Kidney (tissue), 22 donors: ENCODE measurements at places on chromosomes 16 and 17.

- no peak for DNase-seq
Measured at GRCh38 chr17:35709874-35710273, 21.6 kb upstream of the RASL10B start.

DNA sequence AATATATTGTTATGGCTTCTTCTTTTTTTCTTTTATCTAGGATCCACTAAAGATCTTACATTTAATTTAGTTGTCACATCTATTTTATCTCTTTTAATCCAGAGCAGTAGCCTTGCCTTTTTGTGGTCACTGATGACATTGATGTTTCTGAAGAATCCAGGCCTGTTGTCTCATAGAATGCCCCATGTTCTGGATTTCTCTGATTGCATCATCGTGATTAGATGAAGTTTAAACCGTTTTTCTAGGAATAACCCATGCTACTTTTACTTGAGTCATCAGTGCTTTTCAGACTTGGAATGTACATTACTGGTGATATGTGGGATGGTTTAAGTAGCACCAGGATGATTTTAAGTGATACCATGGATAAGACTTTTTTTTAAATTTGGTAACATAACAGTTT, 106.4 kb upstream of the CES5A start:
- no peak for DNase-seq

DNA sequence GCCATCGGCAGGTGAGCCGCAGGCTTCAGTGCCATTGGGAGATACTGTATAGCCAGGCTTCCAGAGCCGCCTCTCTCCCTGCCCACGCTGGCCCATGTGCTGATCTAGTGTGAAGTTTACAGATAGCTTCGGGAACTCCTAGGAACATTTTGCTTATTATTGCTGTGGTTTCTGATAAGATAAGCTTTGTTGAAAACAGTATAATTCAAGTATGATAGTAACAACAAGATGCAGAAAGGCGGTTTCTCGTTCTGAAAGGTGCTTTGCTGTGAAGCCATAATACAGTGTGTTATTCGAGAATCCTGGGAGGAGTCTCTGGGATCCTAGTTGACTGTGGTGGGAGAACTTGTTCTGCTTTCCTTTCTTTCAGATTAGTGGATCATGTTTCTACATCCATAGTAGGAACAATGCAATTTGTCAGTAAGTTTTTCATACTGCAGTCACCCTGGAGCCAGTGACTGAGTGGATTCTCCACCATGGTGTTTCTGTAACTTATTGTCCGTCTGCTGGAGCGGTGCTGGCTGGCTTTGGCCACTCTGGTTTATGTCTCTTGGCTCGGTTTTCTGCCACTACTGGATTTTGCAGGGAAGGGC, 31.5 kb downstream of the RAB11FIP3 start:
- peak; percentile 77 for DNase-seq

- DNase-seq: no peak
Measured at GRCh38 chr16:69922200-69922599, 28.9 kb upstream of the CLEC18A start.

- no peak for DNase-seq
Measured at GRCh38 chr16:49833796-49834530, 21.9 kb downstream of the ZNF423 start.

DNA sequence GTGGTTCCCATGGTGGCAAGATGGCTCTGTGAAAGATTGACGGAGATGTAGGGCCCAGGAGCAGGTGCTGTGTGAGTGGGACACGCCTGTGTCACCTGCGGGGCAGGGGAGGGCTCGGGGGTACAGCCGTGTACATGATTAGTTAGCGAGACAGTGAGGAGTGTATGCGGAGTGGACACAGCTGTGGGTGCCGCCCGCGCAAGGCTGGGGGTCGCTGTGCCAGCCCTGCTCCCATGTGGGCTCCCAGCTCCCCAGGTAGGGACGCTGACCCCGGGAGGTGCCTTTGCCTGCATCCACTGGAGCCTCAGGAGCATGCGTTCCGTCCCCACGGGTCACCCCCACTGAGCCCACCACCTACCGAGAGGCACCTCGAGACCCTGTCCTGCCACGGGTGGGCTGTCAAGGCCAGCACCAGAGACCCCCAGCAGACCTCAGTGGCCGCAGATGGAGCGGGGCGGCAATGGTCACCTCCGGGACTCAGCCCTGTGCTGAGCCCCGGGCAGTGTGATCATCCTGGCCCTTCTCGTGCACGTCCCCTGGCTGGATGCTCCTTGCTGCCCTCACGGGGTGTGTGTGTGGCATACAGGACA, 7.4 kb downstream of the CAPN15 start:
- DNase-seq: no peak

DNA sequence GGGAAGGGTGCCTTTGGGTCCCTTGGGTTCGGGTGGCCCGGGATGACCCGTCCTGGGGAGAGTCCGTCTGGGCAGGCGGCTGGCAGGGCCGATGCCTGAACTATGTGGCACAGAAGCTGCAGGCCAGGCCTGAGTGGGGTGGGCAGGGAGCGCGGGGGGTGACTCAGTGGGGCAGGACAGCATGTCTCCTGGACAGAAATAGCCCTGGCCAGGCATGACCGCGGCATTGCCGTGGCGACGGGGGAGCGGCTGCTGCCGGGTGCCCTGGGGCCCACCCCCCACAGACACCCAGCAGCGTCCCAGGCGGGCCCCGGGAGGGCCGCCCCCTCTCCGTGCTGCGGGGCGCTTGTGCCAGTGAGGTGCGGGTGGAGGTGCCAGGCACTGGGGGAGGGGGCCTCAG, 1.8 kb upstream of the C1QTNF8 start:
- no peak for DNase-seq

DNA sequence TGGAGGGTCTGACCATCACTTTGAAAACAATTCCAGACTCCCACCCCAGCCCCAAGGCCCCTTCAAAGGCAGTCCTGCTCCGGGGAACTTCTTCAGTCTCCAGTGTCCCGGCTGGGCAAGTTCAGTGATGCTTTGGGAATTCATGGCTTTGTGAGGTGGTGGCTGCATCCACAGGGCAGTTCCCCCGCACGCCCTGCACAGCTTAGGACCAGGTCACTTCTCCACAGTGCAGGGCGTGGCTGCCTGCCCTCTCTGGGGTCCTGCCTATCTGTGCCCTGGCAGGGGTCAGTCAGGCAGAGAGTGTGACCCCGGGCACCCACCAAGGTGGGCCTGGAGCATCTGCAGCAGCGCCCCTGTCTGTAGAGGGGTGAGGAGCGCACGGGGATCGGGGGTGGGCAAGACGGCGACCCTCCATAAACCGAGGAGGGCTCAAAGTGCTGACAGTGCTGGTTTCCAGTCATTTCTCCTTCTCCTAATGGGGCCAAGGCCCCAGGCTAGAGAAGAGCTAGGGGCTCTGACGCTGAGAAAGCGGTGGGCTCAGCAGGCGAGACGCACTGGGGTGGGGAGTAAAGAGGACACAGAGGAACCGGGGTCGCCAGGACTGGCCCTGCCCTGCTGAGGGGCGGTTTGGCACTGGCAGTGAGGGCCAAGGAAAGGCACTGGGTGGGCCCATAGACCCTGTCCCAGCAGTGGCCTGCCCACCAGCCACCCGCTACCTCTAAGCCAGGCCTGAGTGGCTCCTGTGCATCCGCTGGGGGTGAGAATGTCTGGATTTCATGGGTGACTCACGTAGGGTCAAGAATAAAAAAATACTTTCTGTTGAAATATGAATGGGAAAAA, 4.2 kb upstream of the ARHGAP27 start:
- no peak for DNase-seq

DNA sequence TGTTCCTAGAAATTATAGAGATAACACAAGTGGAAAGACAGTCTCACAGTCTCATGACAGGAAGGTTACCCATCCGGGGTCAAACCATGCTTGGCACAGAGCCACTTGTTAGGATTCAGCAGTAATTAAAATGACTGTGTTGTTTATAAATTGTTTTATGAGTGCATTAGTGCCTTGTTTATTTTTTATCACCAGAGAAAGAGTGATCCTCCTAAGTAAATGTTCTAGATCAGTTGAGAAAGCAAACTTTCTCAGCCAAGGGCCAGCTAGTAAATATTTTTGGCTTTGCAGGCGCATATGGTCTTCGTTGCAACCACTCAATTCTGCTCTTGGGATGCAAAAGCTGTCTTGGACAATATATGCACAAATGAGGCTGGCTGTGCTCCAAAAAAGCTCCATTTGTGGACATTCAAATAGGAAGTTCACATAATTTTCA, 253.9 kb upstream of the CACNG5 start:
- DNase-seq: peak; percentile 61

- DNase-seq: no peak
Measured at GRCh38 chr16:86353148-86353547, 157.2 kb upstream of the FOXF1 start.

DNA sequence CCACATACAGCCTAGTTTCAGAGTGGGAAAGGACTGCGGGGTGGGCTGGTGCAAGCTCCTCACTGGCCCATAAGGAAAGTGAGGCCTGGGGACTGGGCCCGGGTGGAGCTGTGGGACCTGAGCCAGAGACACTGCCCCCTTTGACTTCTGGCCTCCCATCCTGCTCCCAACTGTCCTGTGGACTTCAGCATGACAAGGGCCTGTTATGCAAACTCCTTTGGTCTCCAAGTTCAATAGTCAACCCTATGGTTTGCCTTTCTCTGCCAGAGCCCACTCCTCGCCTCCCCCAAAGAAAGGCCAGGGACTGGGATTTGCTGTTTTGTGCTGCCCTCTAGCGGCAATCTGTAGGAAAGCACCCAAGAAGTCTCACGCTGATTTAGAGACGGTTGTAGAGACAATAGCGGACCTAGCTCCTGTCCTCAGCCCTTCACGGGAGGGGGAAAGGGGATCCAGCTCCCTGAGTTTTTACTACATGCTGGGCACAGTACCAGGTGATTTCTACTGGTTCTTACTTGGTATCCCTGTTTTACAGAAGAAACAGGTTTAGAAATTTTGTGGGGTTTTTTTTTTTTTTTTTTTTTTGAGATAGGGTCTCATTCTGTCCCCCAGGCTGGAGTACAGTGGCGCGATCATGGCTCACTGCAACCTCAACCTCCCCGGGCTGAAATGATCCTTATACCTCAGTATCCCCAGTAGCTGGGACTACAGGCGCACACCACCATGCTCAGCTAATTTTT, 1.2 kb upstream of the TLCD3B start:
- peak; percentile 89 for DNase-seq

GRCh38 chr17:79603771-79604170, 7.1 kb downstream of the RBFOX3 start:
- no peak for DNase-seq

DNA sequence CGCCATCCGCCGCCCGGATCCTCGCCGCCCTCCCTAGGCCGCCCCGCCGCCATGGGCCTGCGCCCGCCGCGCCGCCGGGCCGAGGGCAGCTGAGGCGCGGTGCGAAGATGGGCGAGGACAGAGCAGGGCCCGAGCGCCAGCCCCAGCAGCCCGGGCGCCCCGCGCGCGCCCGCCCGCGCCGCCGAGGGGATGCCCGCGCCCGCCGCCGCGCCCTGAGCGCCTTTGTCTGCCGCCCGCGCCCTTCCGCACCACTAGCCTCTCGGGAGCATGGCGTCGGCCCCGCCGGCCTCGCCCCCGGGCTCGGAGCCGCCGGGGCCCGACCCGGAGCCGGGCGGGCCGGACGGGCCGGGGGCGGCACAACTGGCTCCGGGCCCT, 278 bp downstream of the RAB11FIP3 start:
- no peak for DNase-seq

DNA sequence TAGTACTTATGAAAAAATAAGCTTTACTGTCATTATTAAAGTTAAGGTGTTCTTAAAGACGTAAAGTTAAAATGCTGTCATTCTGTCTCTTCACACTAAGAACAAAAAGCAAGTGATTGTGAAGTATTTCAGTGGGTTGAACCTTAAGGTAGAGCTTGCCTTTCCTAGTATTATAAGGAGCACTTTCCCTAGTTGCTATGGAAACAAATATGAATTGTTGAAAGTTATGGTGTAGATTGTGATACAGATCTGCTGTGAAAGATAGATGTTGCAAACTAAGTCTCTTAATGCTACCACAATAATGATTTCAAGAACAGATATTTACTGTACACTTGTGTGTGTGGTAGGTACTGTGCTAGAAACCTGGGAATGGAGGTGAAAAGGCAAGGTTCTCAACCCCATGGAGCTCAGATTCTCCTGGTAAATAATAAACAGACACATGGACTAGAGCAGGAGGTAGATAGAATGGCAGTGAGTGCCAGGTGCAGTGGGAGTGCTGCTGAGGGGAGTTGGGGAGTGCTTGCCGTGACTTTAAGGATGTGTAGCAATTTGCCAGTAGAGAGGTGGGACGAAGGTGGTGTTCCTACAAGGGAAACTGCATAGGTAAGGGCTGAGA, 34.7 kb downstream of the MRTFB start:
- DNase-seq: peak; percentile 33

GRCh38 chr17:19411631-19412030, 599 bp downstream of the RNF112 start:
- no peak for DNase-seq

DNA sequence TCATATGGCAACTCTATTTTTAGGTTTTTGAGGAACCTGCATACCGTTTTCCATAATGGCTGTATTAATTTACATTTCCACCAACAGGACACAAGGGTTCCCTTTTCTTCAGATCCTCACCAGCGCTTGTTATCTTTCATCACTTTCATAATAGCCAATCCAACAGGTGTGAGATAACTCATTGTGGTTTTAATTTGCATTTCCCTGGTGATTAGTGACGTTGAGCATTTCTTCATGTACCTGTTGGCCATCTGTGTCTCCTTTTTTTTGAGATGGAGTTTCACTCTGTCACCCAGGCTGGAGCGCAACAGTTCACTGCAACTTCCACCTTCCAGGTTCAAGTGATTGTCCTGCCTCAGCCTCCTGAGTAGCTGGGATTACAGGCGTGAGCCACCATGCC, 36.2 kb upstream of the ABCC3 start:
- DNase-seq: no peak

GRCh38 chr17:35765086-35765710, 4.5 kb downstream of the C17orf50 start:
- DNase-seq: no peak

- no peak for DNase-seq
Measured at GRCh38 chr17:82443465-82444283, 6.9 kb downstream of the CYBC1 start.

- no peak for DNase-seq
Measured at GRCh38 chr16:13936155-13936554, 16.2 kb downstream of the ERCC4 start.

DNA sequence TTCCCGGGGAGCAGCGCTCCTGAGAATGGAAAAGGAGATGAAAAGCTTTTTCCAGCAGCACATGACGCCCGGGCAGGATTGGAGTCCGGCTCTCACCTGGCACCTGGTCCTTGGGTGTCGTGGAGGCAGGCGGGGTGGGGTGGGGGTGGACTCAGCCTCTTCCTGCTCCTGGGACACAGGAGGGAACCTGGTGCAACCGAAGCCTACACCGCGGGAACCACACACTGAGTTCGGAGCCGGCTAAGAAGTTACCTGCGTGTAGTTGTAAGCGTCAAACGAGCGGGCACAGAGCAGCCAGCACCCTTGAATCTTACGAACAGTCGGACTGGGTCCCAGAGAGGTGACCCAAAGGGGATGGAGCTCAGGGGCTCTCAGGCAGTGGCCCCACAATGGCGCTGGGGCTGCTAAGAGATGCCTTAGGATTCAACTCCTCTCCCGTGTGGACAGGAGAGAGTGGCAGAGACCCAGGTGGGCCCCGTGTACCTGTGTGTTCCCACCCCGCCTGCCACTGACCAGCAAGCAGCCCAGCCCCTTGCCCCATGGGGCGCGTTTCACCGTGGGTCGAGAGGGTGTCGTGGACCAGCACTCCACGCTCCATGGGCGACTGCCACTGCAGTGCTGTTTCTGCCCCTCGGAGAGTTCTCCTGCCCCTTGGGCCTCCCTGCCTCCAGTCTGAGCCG, 105.8 kb upstream of the METRNL start:
- DNase-seq: no peak
